Aorta (tissue), 5 donors: ENCODE measurements at places on chromosomes 3 and 15. TPM values are rescaled to one million over a fixed set of nuclear protein-coding genes. Genes with fewer than 3 reads are reported as not detected.
A peak's percentile ranks its signal among the peaks of the same experiment; 100 is the strongest.

DNA sequence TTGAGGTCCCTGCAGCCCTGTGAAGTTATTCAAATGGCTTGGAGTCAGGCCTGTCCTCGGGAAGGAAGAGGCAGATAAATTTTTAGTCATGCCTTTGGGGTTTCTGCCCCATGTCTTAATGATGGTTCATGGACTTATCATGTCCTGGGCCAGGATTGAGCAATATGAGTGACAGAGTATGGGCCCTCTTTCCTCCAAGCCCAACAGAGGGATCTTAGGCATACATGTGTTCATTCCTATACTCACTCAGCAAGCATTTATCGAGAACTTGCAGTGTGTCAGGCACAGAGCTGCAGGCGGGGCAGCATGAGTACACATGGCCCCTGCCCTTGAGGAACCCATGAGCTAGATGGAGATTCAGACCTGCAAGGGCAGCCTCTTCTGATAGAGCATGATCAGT, 6.2 kb downstream of the ESYT3 start:
- H3K27ac ChIP-seq = no peak overlapping the region
- no peak overlapping the region for H3K4me3 ChIP-seq
- H3K4me1 ChIP-seq = no peaks in the 10 kb centered on the region

GRCh38 chr3:16399473-16399872, 114.0 kb downstream of the RFTN1 start:
- no peak for DNase-seq
- H3K27ac ChIP-seq = no peak overlapping the region
- H3K4me1 ChIP-seq = peaks cover 3% of the 10 kb centered on the region
- no peaks in the 10 kb centered on the region for H3K27me3 ChIP-seq
- H3K4me3 ChIP-seq = no peak overlapping the region
- H3K36me3 ChIP-seq = no peaks in the 10 kb centered on the region

Gene A4GNT
- total RNA-seq = not detected

- no peak overlapping the region for H3K27ac ChIP-seq
- no peak overlapping the region for H3K4me3 ChIP-seq
- H3K4me1 ChIP-seq = no peaks in the 10 kb centered on the region
- no peaks in the 10 kb centered on the region for H3K36me3 ChIP-seq
- H3K27me3 ChIP-seq = no peaks in the 10 kb centered on the region
These were observed 38.1 kb downstream of the SRGAP3 start for GRCh38 chr3:9211155-9211950.

Gene GOLGA8M
- total RNA-seq = 4.3 TPM

Gene ECE2
- not detected for total RNA-seq

- no peaks in the 10 kb centered on the region for H3K27me3 ChIP-seq
- H3K27ac ChIP-seq = no peak overlapping the region
- DNase-seq = no peak
These were observed 141.8 kb upstream of the CFAP20DC start for GRCh38 chr3:59191651-59192050.

DNA sequence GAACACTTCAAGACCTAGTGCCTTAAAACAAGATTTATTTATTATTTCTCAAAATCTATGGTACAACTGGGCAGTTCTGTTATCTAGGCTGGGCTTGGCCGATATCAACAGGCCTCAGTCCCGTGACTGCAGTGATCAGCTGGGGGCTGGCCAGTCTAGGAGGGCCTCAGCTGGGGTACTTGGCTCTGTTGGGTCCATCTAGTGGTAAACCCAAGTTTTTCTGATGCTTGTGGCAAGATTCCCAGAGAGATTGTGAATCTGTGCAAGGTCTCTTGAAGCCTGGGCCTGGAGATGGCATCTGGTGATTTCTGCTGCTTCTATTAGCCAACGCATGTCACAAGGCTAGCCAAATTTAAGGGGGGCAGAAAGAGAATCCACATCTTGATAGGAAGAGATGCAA, 482.4 kb upstream of the SGO1 start:
- no peaks in the 10 kb centered on the region for H3K27me3 ChIP-seq
- no peaks in the 10 kb centered on the region for H3K36me3 ChIP-seq
- no peak overlapping the region for H3K4me3 ChIP-seq
- DNase-seq = no peak
- H3K27ac ChIP-seq = no peak overlapping the region

GRCh38 chr3:148790851-148791735, 36.5 kb upstream of the CPB1 start:
- no peak for DNase-seq
- no peaks in the 10 kb centered on the region for H3K27me3 ChIP-seq
- H3K4me3 ChIP-seq = no peak overlapping the region
- H3K27ac ChIP-seq = no peak overlapping the region
- no peaks in the 10 kb centered on the region for H3K4me1 ChIP-seq
- no peaks in the 10 kb centered on the region for H3K36me3 ChIP-seq

GRCh38 chr3:103690536-103690935, 1255.7 kb downstream of the ZPLD1 start:
- no peak overlapping the region for H3K4me3 ChIP-seq
- no peaks in the 10 kb centered on the region for H3K36me3 ChIP-seq
- no peak overlapping the region for H3K27ac ChIP-seq
- DNase-seq = no peak

GRCh38 chr3:66383998-66384745, 116.7 kb downstream of the LRIG1 start:
- no peak overlapping the region for H3K27ac ChIP-seq
- no peak overlapping the region for H3K4me3 ChIP-seq
- H3K36me3 ChIP-seq = peaks cover 22% of the 10 kb centered on the region
- H3K27me3 ChIP-seq = no peaks in the 10 kb centered on the region

DNA sequence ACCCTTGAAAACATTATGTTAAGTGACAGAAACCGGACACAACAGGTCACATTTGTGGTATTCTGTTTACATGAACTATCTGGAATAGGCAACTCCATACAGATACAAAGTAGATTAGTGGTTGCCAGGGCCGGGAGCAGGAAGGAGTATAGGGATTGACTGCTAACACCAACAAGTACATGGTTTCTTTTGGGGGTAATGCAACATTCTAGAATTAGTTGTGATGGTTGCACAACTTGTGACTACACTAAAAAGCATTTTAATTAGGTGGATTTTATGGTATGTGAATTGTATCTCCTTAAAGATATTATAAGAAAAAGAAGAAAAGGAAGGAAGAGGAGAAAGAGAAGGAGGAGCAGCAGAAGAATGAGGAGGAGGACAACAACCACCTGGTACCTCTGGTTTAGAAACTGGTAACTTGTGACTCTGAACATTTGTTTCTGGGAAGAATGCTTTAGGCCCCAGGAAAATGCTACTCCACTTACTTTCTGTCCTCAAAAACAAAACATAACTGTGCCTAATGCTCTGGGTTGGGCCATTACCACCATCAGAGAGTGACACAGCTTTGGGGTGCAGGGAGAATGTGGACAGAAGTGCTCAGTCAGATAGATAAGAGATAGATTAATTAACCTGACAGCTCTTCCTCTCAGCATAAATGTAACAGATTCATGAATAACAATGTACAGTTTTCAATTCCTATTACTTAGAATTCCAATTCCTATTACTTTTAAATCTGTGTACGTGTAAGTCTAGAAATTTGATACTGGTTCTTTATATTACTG, 20.3 kb downstream of the SETMAR start:
- H3K36me3 ChIP-seq = no peaks in the 10 kb centered on the region
- DNase-seq = no peak

- H3K4me3 ChIP-seq = no peak overlapping the region
- no peaks in the 10 kb centered on the region for H3K36me3 ChIP-seq
- H3K27ac ChIP-seq = no peak overlapping the region
These were observed 1.9 kb upstream of the DISP2 start for GRCh38 chr15:40355976-40356585.

DNA sequence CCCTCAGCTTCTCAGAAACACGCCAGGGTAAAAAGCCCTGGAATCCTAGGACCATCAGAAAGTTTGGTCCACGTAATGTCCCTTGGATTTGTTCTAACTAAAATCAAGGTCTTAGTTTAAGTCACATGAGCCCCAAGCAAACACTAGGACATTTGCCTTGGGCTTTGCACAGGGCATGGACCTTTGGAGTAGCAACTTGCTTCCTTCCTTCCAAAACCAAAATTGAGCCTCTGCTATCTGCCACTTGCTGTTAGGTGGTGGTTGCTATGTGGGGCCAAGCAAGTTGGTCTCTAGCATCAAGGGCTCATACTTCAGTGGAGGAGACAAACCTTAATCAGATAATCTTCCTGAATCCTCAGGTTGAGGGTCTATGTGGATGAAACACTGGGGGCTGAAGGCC, 4.0 kb upstream of the DAG1 start:
- H3K36me3 ChIP-seq = no peaks in the 10 kb centered on the region
- no peak overlapping the region for H3K4me3 ChIP-seq
- DNase-seq = no peak
- H3K27ac ChIP-seq = no peak overlapping the region
- no peaks in the 10 kb centered on the region for H3K4me1 ChIP-seq
- no peaks in the 10 kb centered on the region for H3K27me3 ChIP-seq

- H3K27ac ChIP-seq = peak overlapping the region; percentile 25
- H3K4me3 ChIP-seq = no peak overlapping the region
- no peaks in the 10 kb centered on the region for H3K27me3 ChIP-seq
- no peaks in the 10 kb centered on the region for H3K36me3 ChIP-seq
These were observed 1.1 kb upstream of the MUSTN1 start for GRCh38 chr3:52835766-52836470.

- H3K27ac ChIP-seq = no peak overlapping the region
- H3K4me3 ChIP-seq = no peak overlapping the region
- no peaks in the 10 kb centered on the region for H3K4me1 ChIP-seq
- H3K27me3 ChIP-seq = no peaks in the 10 kb centered on the region
- DNase-seq = no peak
These were observed 274.1 kb downstream of the OTOL1 start for GRCh38 chr3:161770484-161771386.

- no peaks in the 10 kb centered on the region for H3K27me3 ChIP-seq
- DNase-seq = no peak
- H3K27ac ChIP-seq = no peak within 1 kb of the TSS
- H3K4me3 ChIP-seq = peak within 1 kb of the TSS; percentile 58
These were observed at the start of gene NUP210 for GRCh38 chr3:13420045-13420830. Gene NUP210 (minus strand): TSS chr3:13420322. CDS start chr3:13420226, 96 bp downstream.

DNA sequence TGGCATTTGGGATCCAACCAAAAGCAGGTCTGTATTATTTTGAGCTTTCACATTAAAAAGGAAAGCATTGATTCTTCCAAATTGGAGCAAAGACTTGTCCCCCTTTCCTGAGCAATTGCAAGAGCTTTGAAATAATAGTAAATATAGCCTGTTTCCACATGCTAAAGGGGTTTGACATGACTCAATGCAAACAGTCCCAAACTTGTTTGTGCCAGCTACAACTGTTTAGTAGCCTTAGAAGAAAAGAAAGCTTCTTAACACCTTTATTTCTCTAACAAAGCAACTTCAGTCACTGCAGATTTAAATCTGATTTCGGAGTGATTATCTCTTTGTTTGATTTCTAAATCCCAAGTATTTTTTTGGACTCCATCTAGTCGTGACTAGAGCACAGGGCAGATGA, 180.2 kb downstream of the SEMA6D start:
- no peak for DNase-seq
- no peaks in the 10 kb centered on the region for H3K4me1 ChIP-seq
- H3K36me3 ChIP-seq = no peaks in the 10 kb centered on the region

Gene GP5
- 0.33 TPM for total RNA-seq

Gene MOBP
- 0.23 TPM for total RNA-seq

- H3K36me3 ChIP-seq = no peaks in the 10 kb centered on the region
- no peak overlapping the region for H3K4me3 ChIP-seq
- no peaks in the 10 kb centered on the region for H3K27me3 ChIP-seq
- H3K27ac ChIP-seq = no peak overlapping the region
- DNase-seq = peak; percentile 23
These were observed 260.5 kb upstream of the TLE3 start for GRCh38 chr15:70358011-70358819.

DNA sequence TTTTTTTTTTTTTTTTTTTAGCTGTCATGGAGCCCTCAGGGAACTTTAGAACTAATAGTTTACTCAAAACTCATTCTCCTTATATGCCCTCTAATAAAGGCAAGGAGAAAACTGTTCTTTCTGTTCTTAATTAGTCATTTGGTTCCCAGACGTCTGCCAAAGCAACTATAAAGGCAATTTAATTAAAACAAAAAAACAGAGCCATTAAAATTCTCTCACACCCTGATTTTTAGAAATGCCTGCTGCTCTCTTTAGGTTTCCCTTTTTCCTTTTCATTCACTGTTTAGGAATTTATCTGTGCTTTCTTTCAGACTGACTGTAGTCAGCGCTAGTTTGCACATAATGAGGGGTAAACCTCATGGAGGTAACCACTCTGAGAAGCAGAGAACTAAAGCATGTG, 463.6 kb upstream of the THRB start:
- H3K4me1 ChIP-seq = no peaks in the 10 kb centered on the region
- no peaks in the 10 kb centered on the region for H3K36me3 ChIP-seq
- H3K27ac ChIP-seq = no peak overlapping the region
- no peak overlapping the region for H3K4me3 ChIP-seq

Gene ALDH1A3
- 7.0 TPM for total RNA-seq

Gene GSK3B
- total RNA-seq = 37.8 TPM

DNA sequence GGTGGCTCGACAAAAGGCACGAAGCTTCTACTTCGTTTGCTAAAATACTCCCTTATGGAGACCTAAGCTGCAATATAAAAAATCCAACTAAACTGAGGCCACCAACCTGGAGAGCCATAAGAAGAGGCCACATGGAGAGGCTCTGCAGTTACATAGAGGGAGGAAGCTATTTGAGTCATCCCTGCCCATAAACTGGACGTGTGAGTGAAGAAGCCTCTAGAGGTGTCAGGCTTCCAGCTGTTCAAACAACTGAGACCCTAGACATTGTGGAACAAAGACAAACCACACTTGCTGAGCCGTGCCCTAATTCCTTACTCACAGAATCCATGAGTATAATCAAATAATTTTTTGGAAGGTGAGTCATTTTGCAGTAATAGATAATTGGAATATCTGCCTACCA, 50.2 kb upstream of the GMNC start:
- no peak for DNase-seq
- no peak overlapping the region for H3K27ac ChIP-seq
- no peaks in the 10 kb centered on the region for H3K4me1 ChIP-seq
- no peaks in the 10 kb centered on the region for H3K27me3 ChIP-seq
- no peaks in the 10 kb centered on the region for H3K36me3 ChIP-seq

DNA sequence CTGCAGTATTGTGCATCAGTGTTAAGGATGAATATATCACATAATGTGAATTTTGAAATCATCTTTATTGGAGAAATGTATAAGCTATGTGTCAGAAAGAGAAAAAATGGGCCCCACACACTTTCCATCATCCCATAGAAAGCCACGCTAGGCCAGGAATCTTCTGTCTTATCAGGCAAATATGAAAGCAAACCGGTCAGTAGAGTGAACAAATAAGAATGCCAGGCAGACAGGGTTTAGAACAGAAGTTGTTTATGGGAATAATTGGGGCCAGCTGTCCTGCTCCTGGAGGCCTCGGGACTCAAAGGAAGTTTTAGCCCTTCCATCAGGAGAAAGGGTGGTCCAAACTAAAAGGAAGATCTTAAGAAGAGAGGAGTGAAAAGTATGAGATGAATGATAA, 39.5 kb downstream of the ZNF280D start:
- H3K4me1 ChIP-seq = no peaks in the 10 kb centered on the region
- no peak overlapping the region for H3K4me3 ChIP-seq
- DNase-seq = no peak
- peaks cover 3% of the 10 kb centered on the region for H3K36me3 ChIP-seq
- no peaks in the 10 kb centered on the region for H3K27me3 ChIP-seq

Gene POC1A
- total RNA-seq = 0.91 TPM

Gene IL17RB
- total RNA-seq = 0.52 TPM

Gene SPATA12
- total RNA-seq = not detected

GRCh38 chr3:169278667-169279066, 384.8 kb downstream of the MECOM start:
- H3K27ac ChIP-seq = peak overlapping the region; percentile 36
- H3K4me3 ChIP-seq = no peak overlapping the region
- DNase-seq = no peak
- H3K36me3 ChIP-seq = no peaks in the 10 kb centered on the region
- H3K4me1 ChIP-seq = peaks cover 7% of the 10 kb centered on the region

Gene NLGN1
- 20.0 TPM for total RNA-seq
